AML-193 (cell line): ENCODE measurements at places on chromosomes 5 and 9.

DNA sequence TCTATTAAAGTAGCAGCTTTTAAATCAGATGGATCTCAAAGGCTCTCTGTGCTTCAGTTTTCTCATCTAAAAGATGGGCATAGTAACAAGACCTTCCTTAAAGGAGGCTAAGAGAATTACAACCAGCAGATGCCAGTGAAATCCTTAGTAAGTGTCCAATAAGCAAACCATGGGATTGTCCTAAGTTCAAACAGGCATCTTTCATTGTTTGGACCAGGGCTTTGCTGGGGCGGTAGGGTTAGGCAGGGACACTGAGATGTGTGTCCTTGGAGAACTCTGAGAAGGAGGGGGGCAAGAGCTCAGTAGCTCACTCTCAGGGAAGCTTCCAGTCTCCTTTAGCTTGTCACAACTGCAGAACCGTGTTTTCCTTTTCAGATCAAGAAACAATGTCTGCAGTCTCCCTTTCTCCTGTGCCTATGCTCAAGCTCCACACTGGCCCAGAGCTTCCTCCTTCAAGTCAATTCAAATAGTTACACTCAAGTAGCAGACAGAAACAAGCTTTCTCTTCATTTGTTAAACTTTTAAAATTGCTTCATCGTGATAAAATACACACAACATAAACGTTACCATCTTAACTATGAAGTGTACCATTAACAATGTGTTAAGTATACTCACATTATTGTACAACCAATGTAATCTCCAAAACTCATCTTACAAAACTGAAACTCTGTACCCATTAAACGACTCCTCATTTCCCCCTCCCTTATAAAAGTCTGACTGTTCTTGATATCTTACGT lies 216.2 kb downstream of the PIK3R1 start:
- no peak for DNase-seq

DNA sequence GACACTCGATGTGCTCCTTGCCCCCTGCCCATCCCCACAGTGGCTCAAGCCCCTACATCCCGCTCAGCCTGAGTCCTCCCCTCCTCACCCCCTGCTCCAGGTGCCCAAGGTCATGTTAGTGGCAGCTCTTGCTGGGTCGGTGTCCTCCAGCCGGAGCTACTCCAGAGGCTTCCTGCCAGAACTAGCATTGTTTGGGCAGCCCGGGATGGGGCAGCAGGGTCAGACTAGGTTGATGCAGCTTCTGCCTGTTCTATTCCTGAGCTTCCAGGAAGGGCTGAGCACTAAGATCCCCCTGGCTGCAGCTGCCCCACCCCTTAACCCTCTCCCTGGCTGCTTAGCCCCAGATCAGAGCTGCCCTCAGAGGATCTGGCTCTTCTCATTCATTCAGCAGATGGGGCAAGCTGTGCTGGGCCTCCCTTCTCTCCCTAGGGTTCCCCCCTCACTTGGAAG lies 671 bp downstream of the RGS14 start:
- DNase-seq, result no peak

GRCh38 chr9:123355761-123356431 lies at the start of gene CRB2:
TSS of gene CRB2 (plus strand) at chr9:123356197. CDS start at chr9:123356261, 64 bp downstream.
- DNase-seq, result no peak

DNA sequence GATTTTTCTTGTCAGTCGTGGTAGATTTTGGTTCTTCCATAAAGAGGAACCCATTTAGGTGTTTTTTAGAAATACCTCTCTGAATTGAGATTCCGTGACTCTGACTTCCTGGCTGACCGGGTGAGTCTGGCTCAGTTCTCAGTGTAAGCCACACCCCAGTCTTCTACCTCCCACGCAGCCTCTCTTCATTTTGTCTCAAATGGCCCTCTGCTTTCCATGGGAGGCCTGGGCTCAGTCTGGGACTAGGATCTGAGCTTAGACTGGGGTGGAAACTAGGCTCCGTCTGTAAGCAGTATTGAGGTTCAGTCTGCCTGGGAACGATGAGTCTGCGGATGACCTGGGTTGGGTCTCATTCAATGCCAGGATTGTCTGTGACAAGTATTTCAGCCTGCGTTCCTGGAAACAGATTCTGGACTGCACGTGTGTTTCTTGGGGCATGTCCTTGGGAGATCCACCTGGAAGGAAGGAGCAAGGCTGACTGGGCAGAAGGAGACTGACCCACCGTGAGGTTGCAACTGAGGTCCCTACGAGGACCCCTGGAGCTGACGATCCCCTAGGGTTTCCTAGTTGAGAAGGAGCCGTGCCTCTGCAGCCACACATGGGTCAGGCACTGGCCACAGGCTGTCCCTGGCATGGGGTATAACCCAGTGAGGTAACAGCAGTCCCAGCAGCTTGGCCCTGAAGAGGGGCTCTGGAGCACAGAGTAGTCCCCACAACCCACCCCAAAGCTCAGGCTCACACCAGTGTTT lies 12.4 kb upstream of the CRB2 start:
- no peak for DNase-seq

DNA sequence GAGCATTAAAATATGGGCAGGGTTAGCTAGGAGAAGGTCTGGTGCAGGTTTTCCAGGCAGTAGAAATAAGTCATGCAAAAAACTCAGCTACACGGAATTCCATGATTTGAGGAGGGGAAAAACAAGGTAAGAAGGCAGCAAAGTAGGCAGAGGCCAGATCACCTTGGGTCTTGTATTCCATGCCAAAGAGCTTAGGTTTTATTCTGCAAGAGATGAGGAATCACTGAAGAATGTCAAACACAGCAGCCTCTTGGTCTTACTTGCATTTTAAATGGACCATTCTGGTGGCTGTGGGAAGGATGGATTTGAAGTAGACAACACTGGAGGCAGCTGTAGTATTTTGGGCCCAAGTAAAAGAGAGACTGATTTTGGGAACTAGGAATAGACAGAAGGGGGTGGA lies 8.6 kb downstream of the TRPM3 start:
- no peak for DNase-seq

- DNase-seq, result no peak
Measured at GRCh38 chr5:5246736-5247135, 106.6 kb downstream of the ADAMTS16 start.

DNA sequence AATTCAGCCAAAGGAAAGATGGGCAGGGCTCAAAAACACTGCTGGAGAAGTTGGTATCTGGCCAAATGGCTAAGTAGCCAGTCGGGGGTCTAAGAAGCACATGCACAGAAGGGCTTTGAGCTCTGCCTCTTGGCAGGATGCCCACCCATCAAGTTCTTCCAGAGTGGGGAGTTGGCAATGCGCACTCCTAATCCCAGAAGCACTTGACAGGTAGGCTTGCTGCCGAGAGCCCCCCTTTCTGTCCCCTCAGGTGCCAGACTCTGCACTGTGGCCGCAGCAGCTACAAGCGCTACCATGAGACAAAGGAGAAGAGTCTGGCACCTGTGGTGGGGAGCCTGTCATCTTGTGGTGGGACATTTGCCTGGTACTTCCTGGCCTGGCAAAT lies 252.9 kb upstream of the SLC24A2 start:
- DNase-seq, result no peak

- no peak for DNase-seq
Measured at GRCh38 chr5:15827741-15828140, 327.8 kb downstream of the FBXL7 start.

GRCh38 chr9:129385211-129385934 lies 207.3 kb upstream of the IER5L start:
- DNase-seq, result no peak

DNA sequence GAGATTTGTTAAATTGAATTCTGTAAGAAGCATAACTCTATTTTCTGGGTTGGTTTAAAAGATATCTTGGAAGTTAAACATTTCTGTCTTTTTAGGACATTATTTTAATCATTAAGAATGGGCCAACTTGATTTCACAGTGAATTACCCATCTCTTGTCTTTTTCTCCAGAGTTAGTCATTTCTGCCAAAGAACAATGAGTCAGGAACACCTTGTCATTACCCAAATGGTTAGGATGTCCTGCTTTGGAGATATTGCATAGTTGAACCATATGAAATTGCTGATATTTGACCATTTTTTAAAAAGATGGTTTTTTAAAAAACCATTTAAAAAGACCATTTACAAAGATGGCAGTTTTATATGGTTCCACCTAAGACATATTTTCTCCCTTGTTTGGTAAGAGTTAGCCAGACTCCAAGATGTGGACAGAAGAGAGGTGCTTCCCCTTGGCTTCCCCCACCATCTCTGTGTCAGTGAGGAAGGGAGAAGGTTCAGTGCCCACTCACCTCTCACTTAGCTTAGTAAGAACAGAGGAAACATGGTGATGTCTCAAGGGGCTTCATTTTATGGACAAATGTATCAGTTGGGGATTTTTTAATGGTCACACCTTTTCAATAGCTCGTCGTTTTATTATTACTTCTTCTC lies 103.0 kb downstream of the PCSK1 start:
- no peak for DNase-seq

- no peak for DNase-seq
Measured at GRCh38 chr9:32349013-32349412, 35.4 kb upstream of the ACO1 start.

GRCh38 chr9:20570756-20571155 lies 51.5 kb downstream of the MLLT3 start:
- no peak for DNase-seq

DNA sequence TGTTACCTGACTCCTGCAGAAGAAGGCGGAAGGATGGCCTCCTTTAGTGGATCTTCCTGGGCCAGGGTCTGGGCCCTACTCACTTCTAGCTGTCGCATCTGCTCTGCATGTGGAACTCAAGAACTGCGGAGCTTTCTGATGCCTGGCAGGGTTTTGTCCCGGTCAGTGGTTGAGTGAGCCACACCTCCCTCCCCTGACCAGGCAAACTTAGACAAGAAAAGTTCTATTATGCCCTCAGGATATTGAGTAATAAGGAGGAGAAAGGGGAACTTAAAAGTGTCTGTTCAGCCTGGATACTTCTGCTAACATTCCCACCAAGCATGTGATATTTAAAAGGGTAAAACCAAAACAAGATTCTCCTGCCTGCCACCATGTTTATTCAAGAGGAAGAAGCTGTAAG lies at the start of gene FYB1:
TSS of gene FYB1 (minus strand) at position 127 of the 400 bp plus-strand sequence. CDS start 16,603 bp downstream, outside the sequence.
- DNase-seq, result peak; percentile 95

DNA sequence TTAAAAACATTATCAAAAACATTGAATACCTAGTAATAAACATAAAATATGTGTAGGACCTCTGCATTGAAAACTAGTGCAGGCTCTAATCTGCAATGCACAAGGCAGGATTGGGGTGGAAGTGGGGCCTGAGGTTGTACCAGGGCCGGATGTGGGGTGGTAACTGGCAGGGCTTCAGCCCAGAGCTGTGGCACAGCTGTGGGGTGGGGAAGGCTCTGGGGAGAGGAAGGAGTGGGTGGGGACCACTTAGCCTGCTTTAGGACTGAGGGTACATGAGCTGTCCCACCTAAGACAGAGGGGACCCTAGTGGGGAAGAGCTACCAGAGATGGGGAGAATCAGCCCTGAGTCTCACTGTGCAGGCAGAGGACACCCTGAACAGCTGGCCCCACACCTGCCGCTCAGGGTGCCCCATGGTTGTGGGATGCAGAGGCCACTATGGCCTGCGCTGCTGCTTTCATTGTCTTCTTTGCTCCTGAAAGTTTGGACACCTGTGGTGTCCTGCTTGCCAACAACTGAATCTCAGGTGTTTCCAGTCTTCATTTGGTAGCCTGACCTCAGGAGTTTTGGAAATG lies 311.4 kb downstream of the TLE4 start:
- no peak for DNase-seq

DNA sequence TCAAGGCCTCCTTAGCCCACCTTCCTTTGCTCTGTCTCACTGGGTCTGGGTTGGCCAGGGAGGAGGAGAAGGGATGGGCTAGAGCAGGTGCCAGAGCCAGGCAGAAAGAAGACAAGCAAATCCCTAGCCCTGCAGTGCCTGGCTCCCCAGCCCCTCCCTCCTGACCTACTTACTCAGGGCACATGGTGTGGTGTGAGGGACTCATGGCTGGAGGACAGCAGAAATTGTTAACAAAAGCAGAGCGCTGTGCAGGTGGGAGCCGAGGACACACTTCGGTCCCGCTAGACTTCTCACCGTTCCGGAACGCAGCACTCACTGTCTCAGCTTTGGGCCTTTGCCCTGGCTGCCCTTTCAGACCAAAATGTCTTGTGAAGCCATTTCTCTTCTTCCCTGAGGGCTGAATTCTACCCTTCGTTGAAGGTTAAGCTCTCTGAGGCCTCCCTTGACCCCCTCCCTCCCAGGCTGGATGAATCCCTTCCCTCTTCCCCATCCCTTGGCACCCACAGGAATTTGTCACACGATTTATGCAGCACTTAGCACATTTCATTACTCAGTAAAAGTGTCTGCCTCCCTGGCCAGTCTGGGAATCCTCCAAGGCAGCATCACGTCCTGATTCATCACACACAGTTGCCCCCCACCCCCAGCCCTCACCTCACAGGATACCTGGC lies 263.9 kb upstream of the TRPC7 start:
- DNase-seq, result no peak

DNA sequence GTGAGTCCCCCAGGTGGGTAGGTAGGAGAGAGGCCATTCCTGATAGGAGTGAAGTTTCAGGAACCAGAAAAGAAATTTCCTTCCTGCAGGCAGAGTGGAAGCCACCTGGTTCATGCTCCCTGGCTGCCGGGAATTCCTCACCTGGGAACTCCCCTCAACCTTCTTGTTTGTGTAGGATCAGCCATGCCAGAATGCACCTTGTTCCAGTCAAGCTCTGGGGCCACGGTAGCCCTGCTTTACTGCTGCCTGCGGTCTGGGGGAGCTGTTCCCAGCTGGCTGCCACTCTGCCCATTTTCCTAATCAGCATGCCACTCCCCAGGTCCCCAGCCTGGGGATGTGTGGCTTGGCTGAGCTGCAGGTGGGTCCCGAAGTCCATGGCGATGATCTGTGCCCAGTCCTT lies 18.7 kb upstream of the B4GALT1 start:
- DNase-seq, result no peak

- DNase-seq, result no peak
Measured at GRCh38 chr9:27210588-27210987, 86.4 kb downstream of the EQTN start.

DNA sequence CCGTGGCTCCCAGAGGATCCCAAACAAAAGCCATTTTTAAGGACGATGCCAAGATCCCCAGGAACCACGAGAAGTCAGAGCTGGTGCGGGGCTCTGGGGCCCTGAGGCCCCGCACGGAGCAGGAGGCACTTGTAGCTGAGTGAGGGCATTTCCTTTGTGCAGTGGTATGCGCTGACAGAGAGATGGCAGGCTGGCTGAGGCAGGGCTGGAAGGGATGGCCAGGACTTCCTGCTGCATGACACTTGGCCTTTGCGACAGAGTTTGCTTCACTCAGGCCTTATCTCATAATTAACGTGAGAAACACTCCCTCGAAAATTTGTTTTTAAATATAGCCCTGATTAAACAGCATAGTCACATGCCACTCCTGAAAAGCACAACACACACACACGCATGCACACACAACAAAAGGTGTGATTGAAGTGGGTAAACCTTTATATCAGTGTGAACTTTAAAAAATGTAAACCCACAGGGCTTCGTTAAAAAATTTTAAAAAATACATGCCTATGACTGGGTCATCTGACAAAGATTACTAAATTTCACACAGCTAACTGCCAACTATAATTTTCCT lies 536.6 kb downstream of the PDE4D start:
- no peak for DNase-seq
